Activated CD4-positive, alpha-beta T cell treated with anti-CD3 and anti-CD28 coated beads, Interleukin-2, amount 10 ng/mL, durations not matched to agents 7 days and 5 days (primary cell): ENCODE measurements at places on chromosomes 7 and 10. TPM values are rescaled to one million over a fixed set of nuclear protein-coding genes. Genes with fewer than 3 reads are reported as not detected.

- DNase-seq, result no peak
Observed at GRCh38 chr10:69333205-69333604, 54.9 kb downstream of the HK1 start.

DNA sequence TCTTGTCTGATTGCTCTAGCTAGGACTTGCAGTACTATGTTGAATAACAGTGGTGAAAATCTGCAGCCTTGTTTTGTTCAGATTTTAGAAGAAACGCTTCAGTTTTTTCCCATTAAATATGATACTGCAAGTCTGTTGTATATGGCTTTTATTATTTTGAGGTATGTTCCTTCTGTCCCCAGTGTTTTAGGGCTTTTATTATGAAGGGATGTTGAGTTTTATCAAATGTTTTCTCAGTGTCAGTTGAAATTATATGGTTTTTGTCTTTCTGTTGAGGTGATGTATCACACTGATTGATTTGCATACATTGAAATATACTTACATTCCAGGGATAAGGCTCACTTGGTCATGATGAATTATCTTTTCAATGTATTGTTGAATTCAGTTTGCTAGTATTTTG lies 60.5 kb upstream of the HELLS start:
- no peak for DNase-seq

DNA sequence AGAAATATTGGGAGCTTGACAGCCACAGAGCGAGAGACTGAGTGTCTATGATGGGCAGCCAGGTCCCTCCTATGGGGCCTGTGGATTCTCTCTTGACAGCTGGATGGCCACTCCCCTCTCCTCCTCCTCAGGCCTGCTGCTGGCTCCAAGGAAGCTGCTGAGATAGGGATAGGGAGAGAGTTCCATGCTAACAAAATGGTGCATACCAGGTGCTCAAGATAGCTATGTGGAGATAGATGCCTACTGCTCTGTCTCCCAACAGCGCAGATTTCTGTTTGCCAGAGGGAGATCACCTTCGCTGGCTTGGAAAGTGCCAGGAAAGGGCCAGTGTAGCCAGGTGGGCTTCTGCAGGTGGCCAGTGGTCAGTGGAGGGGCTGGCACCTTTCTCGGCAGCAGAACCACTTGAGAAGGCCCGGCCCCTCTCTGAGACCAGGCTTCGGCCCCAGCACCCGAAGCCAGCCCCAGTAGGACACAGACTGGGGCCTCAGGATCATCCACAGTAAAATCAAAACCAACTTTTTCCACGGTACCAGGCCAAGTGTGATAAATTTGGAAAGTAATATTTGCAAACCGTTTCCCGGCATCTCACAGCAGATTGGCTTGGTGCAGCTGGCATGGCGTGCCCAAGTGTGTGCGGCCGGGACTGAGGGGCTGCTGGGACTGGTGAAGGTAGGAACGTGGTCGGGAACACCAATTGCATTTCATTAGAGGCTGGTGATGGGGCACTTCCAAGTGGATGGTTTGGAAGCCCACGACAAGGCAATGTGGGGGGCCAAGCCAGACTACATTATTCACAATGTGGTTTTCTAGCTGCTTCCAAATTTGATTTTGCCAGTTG lies 139.6 kb downstream of the PTPN20 start:
- no peak for DNase-seq

GRCh38 chr7:101125989-101126650 lies 784 bp upstream of the SERPINE1 start:
- DNase-seq, result no peak

GRCh38 chr7:99563650-99564049 lies 5.2 kb downstream of the ZNF655 start:
- no peak for DNase-seq

Gene NOLC1
- 80.5 TPM for total RNA-seq

- no peak for DNase-seq
Observed at GRCh38 chr10:50397312-50398140, 146.2 kb upstream of the ASAH2 start.

GRCh38 chr10:118930614-118931013 lies 98.9 kb upstream of the NANOS1 start:
- no peak for DNase-seq

Gene PLXNA4
- 21.3 TPM for total RNA-seq

- DNase-seq, result no peak
Observed at GRCh38 chr7:112959276-112959675, 127.4 kb downstream of the GPR85 start.

- DNase-seq, result no peak
Observed at GRCh38 chr7:71925663-71926062, 486.5 kb downstream of the CALN1 start.

DNA sequence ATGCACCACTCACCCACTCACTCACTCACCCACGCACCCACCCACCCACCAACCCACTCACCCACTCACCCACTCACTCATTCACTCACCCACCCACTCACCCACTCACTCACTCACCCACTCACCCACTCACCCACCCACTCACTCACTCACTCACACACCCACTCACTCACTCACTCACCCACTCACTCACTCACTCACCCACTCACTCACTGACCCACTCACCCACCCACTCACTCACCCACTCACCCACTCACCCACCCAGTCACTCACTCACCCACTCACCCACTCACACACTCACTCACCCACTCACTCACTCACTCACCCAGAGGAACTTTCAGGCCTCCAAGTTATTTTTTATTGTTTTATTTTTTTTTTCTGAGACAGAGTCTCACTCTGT lies 93.1 kb upstream of the MKI67 start:
- DNase-seq, result no peak

- DNase-seq, result no peak
Observed at GRCh38 chr10:101451261-101451660, 97.3 kb downstream of the BTRC start.

- DNase-seq, result no peak
Observed at GRCh38 chr10:33152146-33152545, 182.3 kb downstream of the NRP1 start.

DNA sequence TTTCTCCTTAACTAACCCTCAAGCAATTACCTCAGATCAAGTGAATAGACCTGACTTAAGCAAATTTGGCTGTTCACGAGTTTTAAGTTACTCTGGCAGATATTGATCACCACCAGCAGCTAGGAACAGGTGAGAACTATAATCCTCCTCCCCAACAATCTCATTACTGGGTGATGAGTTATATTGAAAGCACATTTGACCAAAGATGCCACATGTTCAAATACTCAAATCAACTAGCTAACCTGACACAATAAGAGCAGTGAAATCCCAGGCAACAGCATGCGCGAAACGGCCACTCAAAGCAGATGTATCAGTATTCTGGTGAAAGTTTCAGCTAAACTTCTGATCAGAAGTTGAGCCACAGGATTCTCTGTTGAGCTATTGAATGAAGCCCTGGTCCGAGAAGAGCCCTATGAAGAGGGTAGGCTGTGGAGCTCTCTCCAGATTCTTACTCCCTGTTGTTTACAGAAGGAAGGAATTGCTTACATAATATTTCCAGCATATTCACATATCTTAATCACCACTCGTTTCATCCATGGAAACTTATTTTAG lies 52.6 kb downstream of the CAV1 start:
- DNase-seq, result no peak

Gene FOXK1
- total RNA-seq, result 32.0 TPM

DNA sequence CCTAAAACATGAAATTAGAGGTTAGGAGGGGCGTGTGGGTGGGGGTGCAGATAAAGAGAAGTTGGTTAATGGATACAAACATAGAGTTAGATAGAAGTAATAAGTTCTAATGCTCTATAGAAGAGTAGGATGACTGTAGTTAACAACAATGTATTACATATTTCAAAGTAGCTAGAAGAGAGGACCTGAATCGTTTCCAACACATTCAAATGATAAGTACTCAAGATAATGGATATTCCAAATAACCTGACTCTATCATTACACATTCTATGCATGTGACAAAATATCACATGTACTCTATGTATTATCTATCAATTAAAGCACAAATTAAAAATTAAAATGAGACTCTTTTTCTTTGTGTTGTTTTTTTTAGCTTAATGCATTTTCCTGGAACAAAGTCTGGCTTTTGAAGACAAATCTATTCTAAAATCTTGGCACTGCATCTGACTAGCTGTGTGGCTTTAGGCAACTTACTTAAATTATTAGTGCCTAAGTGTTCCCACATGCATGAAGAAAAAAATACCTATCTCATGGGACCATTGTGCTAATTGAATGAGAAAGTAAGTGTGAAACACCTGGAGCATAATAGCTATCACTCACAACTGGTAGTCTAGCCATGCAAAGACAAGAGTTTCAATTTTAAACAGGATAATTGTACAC lies 75.7 kb downstream of the SEMA3C start:
- DNase-seq, result no peak

Gene SORCS1
- total RNA-seq, result not detected

GRCh38 chr7:150927956-150928344 lies 50.2 kb downstream of the KCNH2 start:
- DNase-seq, result no peak

- no peak for DNase-seq
Observed at GRCh38 chr7:8639668-8640067, 206.3 kb downstream of the NXPH1 start.

DNA sequence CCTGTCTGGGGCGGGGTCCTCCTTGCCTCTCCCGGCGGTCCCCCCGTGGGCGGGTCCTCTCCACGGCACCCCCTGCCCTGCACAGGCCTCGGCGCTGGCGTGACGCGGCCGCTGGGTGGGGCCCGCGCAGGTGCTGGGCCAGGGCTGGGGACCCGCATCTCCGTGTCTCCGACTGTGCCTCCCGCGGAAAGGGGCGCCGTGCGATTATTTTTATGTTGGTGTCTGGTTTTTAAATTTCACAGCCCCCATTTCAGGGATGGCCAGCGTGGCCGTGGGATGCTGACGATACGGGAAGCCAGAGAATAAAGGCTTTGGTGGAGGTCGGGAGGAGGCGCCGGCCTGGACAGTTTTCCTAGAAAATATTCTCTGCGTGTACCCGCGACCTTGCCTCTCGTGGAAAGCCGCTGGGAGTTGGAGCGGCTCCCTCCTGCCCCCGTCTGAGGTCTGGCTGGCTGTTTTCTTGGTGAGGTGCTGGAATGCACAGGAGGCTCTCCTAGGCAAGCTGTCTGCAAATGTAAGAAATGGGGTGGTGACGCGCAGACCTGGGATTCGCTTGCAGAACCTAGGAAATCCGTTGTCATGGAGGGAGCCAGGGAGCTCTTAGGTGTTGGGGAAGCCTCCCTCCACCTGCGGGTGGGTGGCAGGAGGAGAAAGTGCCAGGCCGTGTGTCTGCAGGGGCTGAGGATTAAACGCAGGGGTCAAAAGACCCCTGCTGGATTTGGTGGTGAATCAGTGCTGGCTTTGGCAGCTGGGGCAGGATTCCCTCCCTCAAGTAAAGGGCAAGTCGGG lies 28.7 kb upstream of the JAKMIP3 start:
- no peak for DNase-seq

DNA sequence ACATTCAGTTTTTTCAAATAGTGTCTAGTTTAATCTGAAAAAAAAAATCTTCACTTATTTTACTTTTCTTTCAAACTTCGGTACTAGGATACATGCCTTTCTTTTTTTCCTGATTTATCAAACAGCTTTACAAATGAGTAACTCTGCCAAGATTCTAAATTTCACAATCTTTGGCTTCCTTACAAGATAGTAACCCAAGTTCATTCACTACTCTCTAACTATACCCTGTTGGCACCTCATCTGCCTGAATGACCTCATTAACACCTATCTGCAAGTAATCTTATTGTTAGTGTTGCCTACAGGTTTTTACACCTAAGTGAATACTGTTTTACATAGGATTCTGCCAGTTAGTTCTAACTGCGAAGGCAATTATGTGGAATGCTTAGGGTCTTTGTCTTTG lies 159.8 kb downstream of the FOXP2 start:
- DNase-seq, result no peak

Gene PGAM2
- 0.32 TPM for total RNA-seq

DNA sequence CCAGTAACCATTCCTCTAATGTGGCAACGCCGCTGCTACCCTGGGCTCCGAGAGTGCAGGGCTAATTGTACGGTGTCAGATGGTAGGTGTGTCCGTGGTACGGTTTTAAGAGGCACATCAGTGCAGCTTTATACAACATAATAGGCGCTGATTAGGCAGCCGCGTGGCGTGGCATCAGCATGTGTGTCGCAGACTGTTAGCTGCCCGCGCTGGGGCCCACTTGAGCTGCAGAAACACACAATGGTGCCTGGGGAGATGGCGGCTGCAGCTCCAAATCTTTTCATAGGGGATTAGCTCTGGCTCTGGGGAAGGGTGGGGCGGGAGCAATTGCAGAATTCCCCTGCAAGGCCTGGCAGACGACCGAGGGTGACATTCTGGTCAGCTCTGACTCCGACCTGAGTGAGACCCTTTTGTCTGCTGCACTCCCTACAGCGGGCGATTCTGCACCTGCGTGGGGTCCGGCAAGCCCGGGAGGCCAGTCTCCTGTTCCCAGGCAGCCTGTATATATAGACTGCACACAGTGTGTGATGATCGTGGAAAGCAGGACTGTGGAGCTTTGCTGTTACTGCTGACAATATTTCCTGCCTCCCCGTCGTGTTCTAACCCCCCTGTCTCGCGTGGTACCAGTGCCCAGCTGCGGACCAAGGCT lies 722.7 kb upstream of the CELF2 start:
- no peak for DNase-seq

DNA sequence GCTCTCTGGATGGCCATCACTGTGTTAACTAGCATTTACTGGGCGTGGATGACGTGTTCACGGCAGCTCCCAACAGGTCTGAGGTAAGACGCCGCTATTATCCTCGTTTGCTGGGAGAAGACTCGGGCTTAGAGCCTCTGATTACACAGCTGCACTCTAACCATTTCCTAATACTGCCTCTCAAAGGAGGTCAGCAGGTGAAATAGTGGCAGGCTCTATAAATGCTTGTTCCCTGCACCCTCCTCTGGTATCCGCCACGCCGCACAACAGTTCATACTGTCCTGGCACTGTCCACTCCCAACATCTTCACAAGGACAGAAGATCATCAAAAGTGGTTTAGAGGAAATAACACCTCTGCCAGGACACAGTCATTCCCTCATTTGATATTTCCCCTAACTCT lies 28.3 kb downstream of the HIPK2 start:
- DNase-seq, result no peak

GRCh38 chr7:52009181-52009580 lies 692.6 kb upstream of the COBL start:
- no peak for DNase-seq

DNA sequence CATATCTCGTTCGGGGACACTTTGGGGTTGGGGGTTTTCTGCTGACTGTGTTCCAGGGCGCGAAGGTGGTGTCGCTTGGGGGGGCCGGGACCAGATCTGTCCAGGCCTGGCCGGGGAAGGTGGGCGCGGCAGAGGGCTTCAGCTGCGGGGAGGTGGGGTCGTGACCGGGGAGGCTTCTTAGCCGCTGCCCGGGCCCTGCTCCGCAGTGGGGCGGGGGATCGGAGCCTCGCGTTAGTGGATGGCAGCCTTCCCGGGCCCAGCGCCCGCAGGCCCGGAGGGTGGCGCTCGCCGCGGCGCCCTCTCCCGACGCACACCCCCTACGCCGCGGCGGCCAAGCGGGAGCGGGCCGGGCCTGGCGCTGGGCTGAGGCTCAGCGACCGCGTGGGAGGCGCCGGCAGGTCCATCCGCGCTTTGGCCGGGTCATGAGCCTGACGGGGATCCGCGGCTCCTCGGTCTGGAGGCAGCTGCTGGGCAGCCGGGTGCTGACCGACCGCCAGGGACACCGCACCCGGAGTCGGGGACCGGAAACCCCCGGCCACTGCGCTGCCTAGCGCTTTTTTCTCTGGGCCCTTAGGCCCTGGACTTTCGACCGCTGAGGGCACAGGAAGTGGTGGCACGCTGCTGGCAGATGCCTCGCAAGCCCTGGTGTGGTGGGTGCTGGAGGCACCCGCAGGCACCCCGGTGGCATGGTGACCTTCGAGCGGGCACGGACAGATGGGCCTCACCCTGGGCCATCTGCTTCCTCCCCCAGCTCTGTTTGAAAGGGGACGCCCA lies 1.2 kb downstream of the AGAP3 start:
- DNase-seq, result peak; percentile 36

Gene FGL2
- total RNA-seq, result 1.1 TPM
